ENCODE measurements at places on chromosomes 3 and 15. TPM values are rescaled to one million over a fixed set of nuclear protein-coding genes. Genes with fewer than 3 reads are reported as not detected.

CDC25A gene
- total RNA-seq, result 1.1 TPM

CPNE4 gene
- total RNA-seq, result 41.0 TPM

P2RY13 gene
- total RNA-seq, result 1.0 TPM

ZNF80 gene
- not detected for total RNA-seq

FOXB1 gene
- not detected for total RNA-seq

STRIT1 gene
- total RNA-seq, result 0.84 TPM

PCYT1A gene
- 103 TPM for total RNA-seq

CNTN4 gene
- total RNA-seq, result 2.5 TPM

NDUFAF3 gene
- 157 TPM for total RNA-seq

CAMKV gene
- total RNA-seq, result not detected

ETV5 gene
- 4.7 TPM for total RNA-seq

CIP2A gene
- 1.1 TPM for total RNA-seq

MAP6D1 gene
- 2.2 TPM for total RNA-seq

TLR9 gene
- 0.38 TPM for total RNA-seq

MESP2 gene
- 0.51 TPM for total RNA-seq

GRIP2 gene
- total RNA-seq, result 39.3 TPM

MNS1 gene
- total RNA-seq, result 1.0 TPM

MFAP1 gene
- total RNA-seq, result 18.9 TPM

P2RY14 gene
- total RNA-seq, result 3.9 TPM

ATP13A5 gene
- not detected for total RNA-seq

EDC3 gene
- 13.5 TPM for total RNA-seq

CMTM8 gene
- 6.3 TPM for total RNA-seq

MAP1A gene
- total RNA-seq, result 21.4 TPM

CACNA2D2 gene
- total RNA-seq, result 1.2 TPM

NUSAP1 gene
- total RNA-seq, result 2.2 TPM

FETUB gene
- not detected for total RNA-seq

PRICKLE2 gene
- 7.7 TPM for total RNA-seq

RNF111 gene
- 22.2 TPM for total RNA-seq

DMXL2 gene
- 7.1 TPM for total RNA-seq
